ENCODE measurements at places on chromosomes 5 and 9.

- DNase-seq: no peak
Observed at GRCh38 chr5:88049156-88049555, 219.5 kb downstream of the TMEM161B start.

DNA sequence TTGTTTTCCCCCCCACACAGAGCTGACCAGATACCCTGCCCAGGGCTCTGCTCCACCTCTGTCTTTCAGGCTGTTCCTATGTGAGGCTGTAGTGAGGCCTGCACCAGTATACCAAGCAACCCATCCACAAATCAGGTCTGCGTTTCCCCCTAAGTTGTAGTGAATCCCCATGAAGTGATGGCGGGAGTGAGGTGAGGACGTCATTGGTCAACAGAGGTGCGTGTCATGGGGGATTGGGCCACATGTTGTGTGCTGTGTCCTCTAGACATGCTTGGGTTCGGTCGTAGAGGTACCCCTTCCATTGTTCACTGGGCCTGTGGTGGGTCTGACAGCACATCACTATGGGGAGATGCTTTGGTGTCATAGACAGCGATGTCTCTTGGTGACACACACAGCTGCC lies 184.6 kb downstream of the CACNA1B start:
- DNase-seq: no peak

DNA sequence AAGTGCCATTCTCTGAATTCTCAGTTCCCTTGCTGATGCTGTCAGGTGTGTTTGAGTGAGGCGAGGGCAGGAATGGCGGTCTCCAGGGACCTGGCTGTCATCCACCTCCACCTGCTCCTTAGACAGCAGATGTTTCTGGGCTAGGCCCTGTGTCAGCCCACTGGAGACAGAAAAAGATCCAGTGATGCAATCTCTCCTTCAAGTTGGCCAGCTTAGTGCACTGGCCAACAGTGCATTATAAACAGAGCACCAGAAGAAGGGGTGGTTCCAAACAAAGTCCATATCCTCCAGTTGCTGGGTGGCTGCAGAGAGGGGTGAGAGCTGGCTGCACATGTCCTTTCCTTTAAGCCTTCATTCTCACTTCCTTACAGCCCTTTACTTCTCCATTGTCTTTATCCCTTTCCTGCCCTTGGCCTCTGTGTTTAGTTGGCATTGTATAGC lies 26.5 kb downstream of the NANS start:
- no peak for DNase-seq

DNA sequence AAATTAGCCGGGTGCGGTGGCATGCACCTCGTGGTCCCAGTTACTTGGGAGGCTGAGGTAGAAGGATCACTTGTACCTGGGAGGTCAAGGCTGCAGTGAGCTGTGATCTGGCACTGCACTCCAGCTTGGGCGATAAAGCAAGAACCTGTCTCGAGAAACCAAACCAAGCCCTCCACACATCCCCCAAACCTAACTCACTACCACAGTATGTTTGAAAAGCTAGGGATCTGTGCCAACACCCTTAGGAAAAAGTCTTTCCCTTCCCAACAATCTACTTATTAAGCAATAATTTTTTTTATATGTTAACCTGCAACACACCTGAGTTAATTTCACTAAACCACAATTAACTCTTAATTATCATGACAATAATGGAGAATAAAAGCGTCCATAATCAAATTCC lies 2.2 kb downstream of the UBTD2 start:
- no peak for DNase-seq

GRCh38 chr5:1437876-1438559 lies 7.2 kb downstream of the SLC6A3 start:
- DNase-seq: no peak

DNA sequence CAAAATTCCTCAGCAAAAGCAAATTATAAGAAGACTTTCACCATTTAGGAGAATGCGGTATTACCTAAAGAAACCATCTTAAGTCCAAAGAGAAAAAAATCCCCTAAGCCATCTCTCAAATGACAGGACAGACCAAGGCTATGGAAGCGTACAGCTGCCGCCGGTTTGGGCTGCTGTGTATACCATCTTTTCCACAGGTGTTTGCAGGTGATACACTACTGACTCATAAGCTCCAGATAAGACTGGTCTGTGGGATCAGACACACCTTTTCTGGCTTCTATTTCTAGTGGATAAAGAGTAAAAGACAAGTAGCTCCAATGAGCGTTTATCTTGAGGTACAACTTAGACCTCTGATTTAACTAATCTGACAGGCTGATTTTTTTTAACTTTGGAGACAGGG lies 7.7 kb downstream of the CDKN2AIPNL start:
- no peak for DNase-seq

DNA sequence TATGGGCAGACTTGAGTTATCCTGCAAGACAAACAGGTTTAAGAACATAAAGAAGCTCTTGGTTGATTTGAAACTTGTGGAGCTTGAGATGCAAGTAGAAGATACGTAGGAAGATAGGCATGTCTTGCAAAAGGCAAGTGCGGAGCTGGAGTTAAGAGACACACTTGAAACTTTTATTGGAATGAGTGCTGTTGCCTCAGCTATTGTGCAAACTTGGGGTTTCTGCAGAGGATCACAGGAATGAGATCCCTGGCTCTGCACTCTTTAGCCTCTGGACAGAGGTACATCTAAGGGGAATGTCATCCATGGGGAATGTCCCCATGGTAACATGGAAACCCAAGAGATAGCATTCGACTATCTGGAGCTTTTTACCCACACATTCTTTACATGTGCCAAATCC lies 121.1 kb downstream of the ADCY2 start:
- DNase-seq: no peak

DNA sequence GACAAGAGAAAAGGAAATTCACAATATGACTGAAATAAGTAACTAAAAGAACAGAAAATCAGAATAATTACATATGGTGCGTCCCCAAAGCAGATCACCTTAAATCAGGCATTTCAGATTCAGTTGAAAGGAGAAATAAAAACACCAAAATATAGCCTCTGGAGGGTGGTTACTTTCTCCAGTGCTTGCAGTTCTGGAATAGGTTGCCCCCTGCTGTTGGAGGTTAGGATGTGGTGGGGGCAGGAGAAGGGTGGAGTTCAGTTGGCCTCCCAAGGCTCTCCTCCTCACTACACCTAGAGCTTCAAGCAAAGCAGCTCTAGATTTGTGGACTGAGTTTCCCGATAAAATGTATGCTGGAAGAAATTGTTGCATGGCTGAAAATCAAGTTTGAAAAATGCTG lies 338.2 kb upstream of the TLE4 start:
- DNase-seq: no peak

- DNase-seq: no peak
Observed at GRCh38 chr9:70609011-70609410, 194.6 kb upstream of the KLF9 start.

GRCh38 chr9:133603135-133603927 lies 5.9 kb downstream of the FAM163B start:
- DNase-seq: no peak

DNA sequence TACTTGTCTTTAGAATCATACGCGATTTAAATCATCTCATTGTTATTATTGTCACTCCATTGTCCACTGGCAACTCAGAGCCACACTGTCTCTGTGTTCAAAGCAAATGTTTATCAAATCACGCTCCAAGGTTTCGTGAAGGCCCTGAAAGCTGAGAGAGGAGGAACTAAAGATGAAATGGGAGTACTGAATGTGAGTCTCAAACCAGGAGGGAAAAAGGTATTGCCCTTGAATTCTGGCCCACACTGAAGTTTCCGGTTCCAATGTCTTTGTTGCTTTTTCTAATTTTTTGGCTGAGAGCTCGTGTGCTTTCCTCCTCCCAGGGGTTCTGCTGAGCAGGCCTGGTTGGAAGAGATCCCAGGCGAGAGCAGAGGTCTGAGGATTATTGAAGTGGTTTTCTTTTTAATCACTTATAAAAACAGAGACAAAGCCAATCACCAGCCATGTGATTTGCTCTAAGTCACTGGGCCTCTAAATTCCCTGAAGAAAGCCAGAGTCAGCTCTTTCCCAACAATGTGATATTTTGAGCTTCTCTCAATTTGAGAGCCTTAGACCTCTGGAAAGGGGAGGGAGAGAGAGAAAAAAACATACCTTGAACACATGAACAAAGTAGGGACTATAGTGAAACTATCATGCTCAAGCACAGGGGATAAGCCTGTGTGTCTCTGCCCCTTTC lies 420.8 kb upstream of the GRAMD2B start:
- no peak for DNase-seq

DNA sequence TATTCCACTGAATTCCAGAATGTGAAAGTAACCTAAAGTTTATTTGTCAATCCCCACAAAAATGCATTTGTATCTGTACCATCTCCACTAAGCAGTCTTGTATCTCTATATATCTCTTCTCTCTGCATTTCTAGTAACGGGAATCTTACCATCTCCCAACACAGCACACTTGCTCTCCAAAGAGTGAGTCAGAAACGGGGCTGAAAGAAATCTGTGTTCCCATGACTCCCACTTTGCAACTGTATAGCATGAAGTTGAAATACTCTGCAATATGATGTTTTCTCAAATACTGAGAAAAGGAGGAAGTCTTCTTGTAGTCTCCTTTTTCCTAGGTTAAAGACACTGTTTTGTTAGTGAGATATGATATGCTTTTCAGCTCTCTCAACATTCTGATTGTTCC lies 848.8 kb upstream of the ACO1 start:
- DNase-seq: no peak

- no peak for DNase-seq
Observed at GRCh38 chr5:109962882-109963603, 273.3 kb downstream of the MAN2A1 start.

DNA sequence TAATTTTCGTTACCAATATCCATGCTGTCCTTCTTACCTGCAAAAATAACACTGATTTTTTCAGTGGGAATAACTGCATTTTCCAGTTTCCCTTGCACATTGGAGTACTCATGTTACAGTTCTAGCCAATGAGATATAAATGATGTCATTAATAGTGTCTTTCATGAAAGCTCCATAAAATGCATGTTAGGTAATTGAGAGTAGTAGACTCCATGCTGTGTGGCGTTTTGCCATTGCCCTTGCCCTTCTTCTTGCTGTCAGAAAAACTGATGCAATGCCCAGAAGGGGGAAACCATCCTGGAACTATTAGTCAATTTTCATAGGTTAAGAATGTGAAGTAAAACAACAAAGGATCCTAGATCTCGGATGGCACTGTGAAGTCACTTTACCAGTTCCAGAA lies 1765.3 kb downstream of the EFNA5 start:
- DNase-seq: no peak

GRCh38 chr9:135216791-135217441 lies 129.4 kb downstream of the OLFM1 start:
- no peak for DNase-seq

DNA sequence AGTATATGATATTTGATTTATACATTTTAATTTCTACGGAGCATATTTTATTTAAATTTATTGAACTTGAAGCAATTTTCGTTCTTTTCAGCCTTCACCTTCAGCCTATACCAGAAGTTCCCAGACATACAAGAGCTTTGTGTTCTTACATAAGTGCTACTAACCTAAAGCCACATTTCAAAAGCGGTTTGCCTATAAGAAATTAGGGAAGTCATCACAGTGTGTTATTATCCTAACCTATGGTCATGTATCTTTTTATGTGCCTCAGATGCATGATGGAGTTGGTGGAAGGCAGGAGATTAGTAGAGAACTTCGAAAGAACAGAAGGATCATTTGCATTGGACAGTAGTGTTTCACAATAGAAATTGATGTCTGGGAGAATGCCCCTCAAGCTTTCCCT lies 3.1 kb downstream of the KIF2A start:
- DNase-seq: no peak

GRCh38 chr5:130529511-130530485 lies 625.5 kb downstream of the CHSY3 start:
- DNase-seq: no peak

GRCh38 chr5:9067154-9067553 lies 478.7 kb downstream of the SEMA5A start:
- DNase-seq: no peak

All from T-helper 2 cell (primary cell).